Type B pancreatic cell (in vitro differentiated cells): ENCODE measurements at places on chromosomes 11 and 22. TPM values are rescaled to one million over a fixed set of nuclear protein-coding genes. Genes with fewer than 3 reads are reported as not detected.

Gene PRR33
- not detected in 2 replicates for total RNA-seq

Gene KCNJ5
- total RNA-seq = 0.90 and 1.6 TPM in 2 replicates

GRCh38 chr22:44127356-44127755 lies 53.4 kb upstream of the PARVG start:
- no peak for DNase-seq

GRCh38 chr11:119586181-119586580 lies 142.8 kb downstream of the NECTIN1 start:
- DNase-seq = no peak
